ENCODE measurements at places on chromosomes 12 and 14.

GRCh38 chr14:64702493-64703394 is 1.5 kb upstream of the PLEKHG3 start:
- no peak overlapping the region for H3K27ac ChIP-seq
- no peaks in the 10 kb centered on the region for H3K27me3 ChIP-seq
- H3K4me1 ChIP-seq = peaks cover 42% of the 10 kb centered on the region
- H3K4me3 ChIP-seq = peak overlapping the region; percentile 67

DNA sequence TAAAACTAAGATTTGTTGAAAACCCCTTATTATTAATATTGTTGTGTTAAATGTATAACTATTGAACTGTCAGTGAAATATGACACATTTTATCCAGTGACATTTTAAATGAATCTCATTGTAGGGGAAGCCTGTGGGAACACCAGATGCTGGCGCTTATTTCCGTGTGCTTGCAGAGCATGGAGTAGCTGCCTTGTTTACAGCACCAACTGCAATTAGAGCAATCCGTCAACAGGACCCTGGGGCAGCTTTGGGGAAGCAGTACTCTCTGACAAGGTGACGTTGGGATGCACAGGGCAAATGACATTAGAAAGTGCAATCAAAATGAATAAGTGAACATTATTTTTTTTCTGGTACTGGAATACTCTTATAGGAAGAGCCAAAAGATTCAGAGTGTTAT is 96.8 kb downstream of the ACSS3 start:
- no peak overlapping the region for H3K4me3 ChIP-seq
- no peaks in the 10 kb centered on the region for H3K4me1 ChIP-seq
- H3K27me3 ChIP-seq = no peaks in the 10 kb centered on the region
- H3K36me3 ChIP-seq = peaks cover 8% of the 10 kb centered on the region
- no peak overlapping the region for H3K27ac ChIP-seq

GRCh38 chr12:49794811-49795653 is 33.2 kb downstream of the NCKAP5L start:
- H3K27me3 ChIP-seq = no peaks in the 10 kb centered on the region
- H3K4me3 ChIP-seq = no peak overlapping the region
- peaks cover 11% of the 10 kb centered on the region for H3K36me3 ChIP-seq
- no peaks in the 10 kb centered on the region for H3K4me1 ChIP-seq
- no peak overlapping the region for H3K27ac ChIP-seq

DNA sequence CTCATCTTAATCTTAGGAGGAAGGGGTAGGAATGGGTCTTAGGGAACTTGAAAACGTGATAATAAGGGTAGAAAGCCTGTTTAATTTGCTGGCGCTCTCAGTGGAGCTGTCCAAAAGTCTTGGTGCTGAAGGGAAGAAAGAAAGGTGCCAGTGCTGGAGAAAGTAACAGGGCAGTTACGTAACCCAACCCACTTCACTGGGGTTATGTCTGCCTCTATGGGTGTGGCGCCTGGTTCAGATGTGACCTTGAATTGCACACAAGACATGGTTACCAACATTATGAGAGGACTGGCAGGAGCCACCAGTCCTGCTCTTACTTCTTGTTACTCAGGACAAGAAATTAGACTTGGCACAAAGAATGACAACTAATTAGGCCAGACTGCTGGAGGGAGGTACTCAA is 18.6 kb upstream of the GPATCH2L start:
- peak; percentile 54 for DNase-seq
- no peaks in the 10 kb centered on the region for H3K36me3 ChIP-seq
- peaks cover 22% of the 10 kb centered on the region for H3K27me3 ChIP-seq
- no peak overlapping the region for H3K4me3 ChIP-seq
- no peaks in the 10 kb centered on the region for H3K4me1 ChIP-seq

DNA sequence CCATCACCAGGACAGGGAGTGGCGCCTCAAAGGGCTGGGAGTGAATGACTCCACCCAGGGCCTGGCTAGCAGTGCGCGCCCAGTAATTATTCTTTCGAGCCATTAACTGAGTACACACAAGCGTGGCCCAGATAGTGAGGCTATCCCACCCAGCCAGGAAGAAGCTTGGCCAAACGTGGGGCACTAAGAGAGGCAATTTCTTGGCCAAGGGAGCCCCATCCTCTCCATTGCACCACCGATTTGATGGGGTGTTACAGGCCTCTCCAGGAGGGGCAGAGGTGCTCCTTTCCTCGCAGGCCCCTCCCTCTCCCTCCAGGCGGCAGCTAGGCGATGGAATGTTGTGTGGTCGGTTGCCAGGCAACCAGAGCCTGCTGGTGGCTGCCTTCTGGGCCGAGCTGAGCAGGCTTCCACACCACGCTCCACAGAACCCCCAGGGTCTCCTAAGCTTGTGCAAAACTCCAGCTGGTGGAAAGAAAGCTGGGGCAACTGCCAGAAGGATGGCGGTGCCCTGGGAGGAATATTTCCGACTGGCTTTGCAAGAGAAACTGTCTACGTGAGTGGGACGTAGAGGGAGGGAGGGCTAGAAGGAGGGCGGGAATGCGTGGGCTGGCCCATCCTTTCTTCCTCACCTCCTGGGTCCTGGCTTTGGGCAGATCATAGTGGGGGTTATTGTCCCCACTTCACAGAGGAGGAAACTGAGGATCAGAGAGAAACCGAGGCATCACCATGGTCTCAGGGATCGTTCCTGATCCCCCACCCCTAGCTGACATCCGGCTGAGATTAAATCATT is at the start of gene CFAP73:
CFAP73 (plus strand) TSS at position 364 of the 790 bp plus-strand sequence; CDS start at position 498, 134 bp downstream.
- DNase-seq = peak; percentile 96
- no peaks in the 10 kb centered on the region for H3K4me1 ChIP-seq
- H3K27ac ChIP-seq = no peak within 1 kb of the TSS
- H3K4me3 ChIP-seq = no peak within 1 kb of the TSS

DNA sequence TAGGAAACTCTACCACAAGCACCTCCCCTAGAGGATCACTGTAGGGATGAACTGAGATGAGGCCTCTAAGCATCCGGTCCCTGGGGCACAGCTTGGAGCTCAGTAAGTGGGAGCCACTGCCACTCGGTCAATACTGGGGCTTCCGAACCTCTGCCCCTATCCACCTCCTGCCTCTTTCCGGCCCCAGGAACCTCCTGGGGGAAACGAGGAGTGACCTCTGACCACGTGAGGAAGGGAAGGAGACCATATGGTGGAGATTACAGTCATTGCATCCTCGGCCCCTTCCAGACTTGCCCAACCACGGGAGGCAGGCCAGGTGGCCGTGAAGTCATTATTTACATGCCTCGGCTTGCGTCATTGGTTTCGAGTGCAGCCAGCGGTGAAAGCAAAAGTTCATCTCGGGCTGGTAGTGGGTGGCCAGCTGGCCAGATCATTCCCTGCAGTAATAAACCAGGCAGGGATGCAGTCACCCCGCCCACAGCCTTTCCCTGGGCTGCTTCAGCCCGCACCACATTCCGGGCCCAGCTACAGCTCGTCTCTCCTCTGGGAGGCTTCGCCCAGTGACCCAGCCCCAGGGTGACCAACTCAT is 65.4 kb downstream of the C14orf132 start:
- H3K4me1 ChIP-seq = no peaks in the 10 kb centered on the region
- peak; percentile 99 for DNase-seq
- H3K27ac ChIP-seq = no peak overlapping the region

GRCh38 chr14:37587881-37588666 is 7.0 kb downstream of the FOXA1 start:
- no peak overlapping the region for H3K27ac ChIP-seq
- peak overlapping the region; percentile 8 for H3K4me3 ChIP-seq

DNA sequence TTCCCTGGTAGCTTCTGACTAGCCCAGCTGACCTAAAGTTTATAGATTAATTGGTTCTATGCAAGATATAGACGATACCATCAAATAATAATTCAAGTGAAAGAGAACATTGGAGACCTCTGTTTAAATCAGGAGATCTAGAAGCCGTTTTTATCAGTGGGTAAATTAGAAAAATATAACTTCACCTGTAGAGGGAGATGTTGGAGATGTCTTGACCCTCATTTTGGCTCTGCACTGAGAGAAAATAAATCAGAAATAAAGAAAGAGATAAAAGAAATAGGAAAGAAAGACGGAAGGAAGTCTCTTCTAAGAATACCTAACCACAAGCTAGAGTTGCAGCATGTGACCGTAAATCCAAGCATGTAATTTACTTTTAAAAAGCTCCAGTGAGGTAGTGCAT is 684.5 kb downstream of the C12orf50 start:
- no peak overlapping the region for H3K4me3 ChIP-seq
- no peaks in the 10 kb centered on the region for H3K27me3 ChIP-seq
- no peak overlapping the region for H3K27ac ChIP-seq

DNA sequence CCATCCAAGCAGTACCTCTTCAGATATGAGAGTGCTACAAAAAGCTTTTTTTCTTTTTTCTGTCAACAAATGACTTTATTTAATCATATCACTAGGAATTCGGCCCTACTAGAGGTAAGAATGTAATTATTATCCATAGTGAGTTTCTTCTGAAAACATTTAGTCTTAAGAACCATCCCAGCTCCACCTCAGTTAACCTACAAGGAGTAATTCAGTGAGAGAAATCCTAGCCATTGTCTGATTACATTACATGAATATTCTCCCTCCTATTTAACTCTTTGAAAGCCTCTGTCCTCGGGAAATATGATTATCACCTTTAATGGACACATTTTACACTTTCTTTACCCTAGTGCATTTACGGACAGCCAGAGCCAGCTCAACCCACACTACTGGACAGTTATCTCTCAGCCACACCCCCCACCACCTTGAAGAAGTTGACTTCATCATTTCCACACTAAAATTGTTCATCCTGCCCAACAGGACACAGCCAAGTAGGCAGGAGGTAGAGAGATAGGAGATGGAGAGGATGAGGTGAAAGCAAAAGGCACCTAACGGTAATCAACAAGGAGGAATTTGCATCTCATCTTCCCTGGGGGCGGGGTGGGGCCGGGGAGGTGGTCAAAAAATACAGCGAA is 1.3 kb downstream of the PPFIA2 start:
- peaks cover 42% of the 10 kb centered on the region for H3K27me3 ChIP-seq
- no peaks in the 10 kb centered on the region for H3K4me1 ChIP-seq
- no peak overlapping the region for H3K27ac ChIP-seq
- no peaks in the 10 kb centered on the region for H3K36me3 ChIP-seq

DNA sequence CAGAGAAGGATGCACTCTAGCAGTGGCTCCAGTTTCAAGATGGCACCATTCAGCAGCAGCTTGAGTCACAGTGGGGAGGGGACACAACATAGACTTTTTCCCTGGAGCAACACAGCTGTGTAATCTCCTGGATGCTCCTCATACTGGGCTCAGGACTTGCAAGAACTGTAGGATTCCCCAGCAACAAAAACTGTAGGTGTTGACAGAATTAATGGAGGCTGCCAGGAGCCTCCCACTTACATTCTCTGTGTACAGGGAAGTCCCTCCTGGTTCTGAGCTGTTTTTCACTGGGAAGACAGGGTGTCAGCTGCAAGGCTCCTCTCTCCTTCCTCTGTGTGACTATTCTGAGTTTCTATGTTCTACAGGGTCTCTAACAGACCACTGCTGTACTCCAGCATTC is 217.9 kb downstream of the KIF21A start:
- H3K27ac ChIP-seq = no peak overlapping the region
- H3K4me3 ChIP-seq = no peak overlapping the region
- no peaks in the 10 kb centered on the region for H3K36me3 ChIP-seq
- no peaks in the 10 kb centered on the region for H3K4me1 ChIP-seq

DNA sequence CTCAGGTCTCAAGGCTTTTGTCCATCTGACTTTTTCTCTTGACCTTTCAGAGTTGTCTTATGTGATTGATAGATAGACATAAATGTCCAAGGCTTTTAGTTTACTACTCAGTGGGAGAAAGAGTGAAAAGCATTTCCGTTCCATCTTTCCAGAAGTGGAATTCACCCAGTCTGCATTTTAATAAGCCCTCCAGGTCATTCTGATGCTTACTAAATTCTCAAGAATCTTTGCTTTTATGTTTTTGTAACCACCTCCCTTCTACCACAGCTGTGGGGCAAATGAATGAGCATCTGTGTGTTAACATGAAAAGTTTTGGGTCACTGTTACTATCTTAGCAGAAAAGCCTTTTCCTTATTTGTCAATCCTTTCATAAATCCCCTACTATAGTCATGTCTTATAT is 251.4 kb downstream of the LRIG3 start:
- H3K27me3 ChIP-seq = no peaks in the 10 kb centered on the region
- H3K4me1 ChIP-seq = peaks cover 7% of the 10 kb centered on the region
- H3K36me3 ChIP-seq = no peaks in the 10 kb centered on the region
- no peak overlapping the region for H3K27ac ChIP-seq
- DNase-seq = no peak
- no peak overlapping the region for H3K4me3 ChIP-seq

DNA sequence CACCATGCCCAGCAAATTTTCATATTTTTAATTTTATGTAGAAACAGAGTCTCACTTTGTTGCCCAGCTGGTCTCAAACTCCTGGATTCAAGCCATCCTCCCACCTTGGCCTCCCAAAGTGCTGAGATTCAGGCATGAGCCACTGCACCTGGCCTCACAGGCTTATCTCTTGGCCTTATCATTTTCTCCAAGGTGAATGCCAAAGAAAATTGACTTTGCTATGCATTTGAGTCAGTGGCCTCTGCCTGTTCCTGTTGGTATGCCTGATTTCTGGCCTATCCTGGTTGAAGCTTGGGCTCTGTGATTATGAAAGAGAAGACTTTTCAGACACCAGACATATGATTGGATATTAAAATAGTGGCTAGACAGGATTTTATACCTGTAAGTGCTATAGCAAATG is 34.2 kb downstream of the MANSC1 start:
- H3K27me3 ChIP-seq = no peaks in the 10 kb centered on the region
- H3K27ac ChIP-seq = no peak overlapping the region
- H3K36me3 ChIP-seq = no peaks in the 10 kb centered on the region

- H3K36me3 ChIP-seq = no peaks in the 10 kb centered on the region
- H3K4me3 ChIP-seq = no peak overlapping the region
- H3K27ac ChIP-seq = no peak overlapping the region
- peaks cover 27% of the 10 kb centered on the region for H3K4me1 ChIP-seq
- H3K27me3 ChIP-seq = no peaks in the 10 kb centered on the region
Observed at GRCh38 chr12:3137268-3137781, 60.1 kb downstream of the TSPAN9 start.

GRCh38 chr12:87784350-87784749 is 244.9 kb downstream of the C12orf50 start:
- H3K4me1 ChIP-seq = peaks cover 1% of the 10 kb centered on the region
- no peak overlapping the region for H3K27ac ChIP-seq

- DNase-seq = peak; percentile 80
- H3K4me1 ChIP-seq = no peaks in the 10 kb centered on the region
- peaks cover 44% of the 10 kb centered on the region for H3K27me3 ChIP-seq
- H3K36me3 ChIP-seq = no peaks in the 10 kb centered on the region
Observed at GRCh38 chr12:130013771-130014484, 110.1 kb upstream of the TMEM132D start.

DNA sequence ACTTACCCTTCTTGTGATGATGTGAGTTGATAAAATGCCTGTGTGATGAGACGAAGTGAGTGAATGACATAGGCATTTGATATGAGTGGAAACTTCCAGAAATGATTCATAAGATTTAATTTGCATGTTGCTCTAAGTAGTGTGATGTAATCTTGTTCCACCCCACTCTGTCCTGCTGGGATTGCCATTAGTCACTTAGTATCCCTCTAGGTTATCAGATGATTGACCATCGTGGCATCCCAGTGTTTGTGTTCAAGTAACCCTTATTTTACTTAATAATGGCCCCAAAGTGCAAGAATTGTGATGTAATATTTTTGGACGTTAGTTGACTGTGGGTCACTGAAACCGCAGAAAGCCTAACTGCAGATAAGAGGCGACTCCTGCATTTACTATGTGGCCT is 214.4 kb upstream of the DIO2 start:
- H3K27me3 ChIP-seq = no peaks in the 10 kb centered on the region
- H3K4me1 ChIP-seq = no peaks in the 10 kb centered on the region
- H3K27ac ChIP-seq = no peak overlapping the region
- H3K36me3 ChIP-seq = no peaks in the 10 kb centered on the region
